DMS153 (cell line): ENCODE measurements at places on chromosomes 2 and 18.

GRCh38 chr2:39188960-39189494 lies 54.7 kb downstream of the CDKL4 start:
- no peak for DNase-seq

GRCh38 chr2:190344276-190344827 lies 963 bp downstream of the INPP1 start:
- peak; percentile 10 for DNase-seq

GRCh38 chr2:48927355-48927754 lies 171.8 kb upstream of the LHCGR start:
- DNase-seq, result no peak

- no peak for DNase-seq
These were observed 5.1 kb downstream of the SPTBN1 start for GRCh38 chr2:54461261-54461660.

- DNase-seq, result no peak
These were observed 191.7 kb downstream of the CAMKMT start for GRCh38 chr2:44553456-44553855.

- no peak for DNase-seq
These were observed 3.7 kb downstream of the RNF138 start for GRCh38 chr18:32095192-32095899.

- no peak for DNase-seq
These were observed 504.2 kb downstream of the TDRD15 start for GRCh38 chr2:21627938-21628337.

- DNase-seq, result no peak
These were observed 394.1 kb downstream of the TRIB2 start for GRCh38 chr2:13110825-13111224.

GRCh38 chr2:112483042-112483473 lies 1.1 kb downstream of the TTL start:
- peak; percentile 14 for DNase-seq

DNA sequence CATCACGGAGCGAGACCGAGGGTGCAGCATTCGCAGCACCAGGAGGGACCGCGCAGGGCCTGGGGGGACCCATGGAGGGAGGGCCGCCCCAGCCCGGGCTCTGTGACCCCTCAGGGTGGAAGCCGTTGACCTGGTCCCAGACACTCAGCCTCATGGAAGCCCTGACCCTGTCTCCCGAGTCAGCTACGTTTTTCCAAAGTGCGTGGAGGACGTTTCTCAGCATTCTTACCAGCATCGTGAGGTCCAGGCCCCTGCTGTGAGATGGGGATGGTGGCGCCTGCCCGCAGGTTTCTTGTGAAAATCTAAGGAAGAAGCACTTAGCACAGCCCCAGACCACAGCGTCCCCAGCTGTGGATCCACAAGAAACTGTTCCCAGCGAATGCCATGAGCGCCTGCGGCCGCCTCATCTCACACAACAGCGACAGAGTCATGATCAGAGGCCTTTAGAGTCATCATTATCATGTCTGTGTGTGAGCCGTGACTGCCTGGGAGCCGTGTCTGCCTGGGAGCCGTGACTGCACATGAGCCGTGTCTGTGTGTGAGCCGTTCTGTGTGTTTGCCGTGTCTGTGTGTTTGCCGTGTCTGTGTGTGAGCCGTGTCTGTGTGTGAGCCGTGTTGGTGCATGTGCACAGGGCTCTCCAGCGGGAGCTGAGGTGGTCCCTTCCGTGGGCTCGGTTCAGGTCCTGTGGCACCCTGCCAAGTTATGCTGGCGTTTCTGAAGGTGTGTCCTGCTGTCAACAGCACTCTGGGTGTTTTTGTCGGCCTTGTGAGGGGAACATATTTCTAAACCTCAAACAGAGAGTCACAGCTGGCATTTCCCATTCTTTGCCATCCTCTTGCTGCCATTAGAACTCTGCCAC lies 49.2 kb upstream of the KCNG2 start:
- DNase-seq, result no peak

DNA sequence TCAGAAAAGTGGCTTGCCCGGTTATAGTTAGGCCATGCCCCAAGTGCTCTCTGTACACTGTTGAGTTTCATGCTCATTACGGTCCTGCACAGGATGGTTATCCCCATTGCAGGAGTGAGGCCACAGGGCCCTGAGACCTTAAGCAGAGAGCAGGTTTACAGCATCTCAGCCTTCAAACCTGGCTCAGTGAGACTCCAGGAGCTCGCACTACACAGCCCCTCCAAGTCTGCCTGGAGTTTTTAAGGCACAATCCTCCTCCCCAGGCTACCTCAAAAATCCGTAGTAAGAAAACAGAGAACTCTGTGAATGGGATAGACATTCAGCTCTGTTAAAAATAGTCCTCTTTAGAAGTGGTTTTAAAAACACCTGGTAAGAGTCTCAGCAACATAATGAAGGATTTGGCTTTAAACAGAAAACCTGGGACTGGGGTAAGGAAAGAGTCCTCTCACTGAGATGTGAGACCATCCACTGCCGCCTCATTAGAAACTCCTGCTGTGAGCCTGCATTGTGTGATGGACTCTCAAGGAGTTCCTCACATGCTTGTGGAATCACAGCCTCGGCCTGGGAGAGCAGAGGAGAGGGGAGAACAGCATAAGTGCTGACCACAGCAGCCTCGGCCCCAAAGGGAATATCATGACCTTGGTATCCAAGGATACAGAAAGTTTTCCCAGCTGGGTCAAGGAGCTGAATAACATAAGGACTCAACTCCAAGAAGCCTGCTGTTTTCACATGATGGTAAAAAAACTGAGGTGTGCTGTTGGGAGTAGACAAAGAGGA lies 214.8 kb downstream of the ATAD2B start:
- no peak for DNase-seq

DNA sequence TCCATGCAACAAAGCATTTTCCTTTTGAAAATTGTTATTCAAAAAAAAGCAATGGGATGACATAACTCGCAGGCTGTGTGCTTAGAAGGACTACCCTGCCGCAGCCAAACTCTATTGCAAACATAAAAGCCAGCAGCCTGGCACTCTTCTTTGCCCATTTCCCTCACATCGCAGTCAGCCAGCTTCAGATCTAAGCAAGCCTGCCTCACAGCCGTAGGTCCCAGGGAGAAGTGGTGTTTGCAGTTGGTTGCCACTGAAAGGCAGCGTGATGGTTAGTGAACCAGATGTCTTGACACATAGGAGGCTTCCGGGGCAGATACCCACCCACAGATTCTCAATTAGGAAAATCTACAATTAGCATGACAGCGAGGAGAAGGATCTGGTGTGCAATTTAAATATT lies 655.2 kb downstream of the RNF144A start:
- DNase-seq, result peak; percentile 52

DNA sequence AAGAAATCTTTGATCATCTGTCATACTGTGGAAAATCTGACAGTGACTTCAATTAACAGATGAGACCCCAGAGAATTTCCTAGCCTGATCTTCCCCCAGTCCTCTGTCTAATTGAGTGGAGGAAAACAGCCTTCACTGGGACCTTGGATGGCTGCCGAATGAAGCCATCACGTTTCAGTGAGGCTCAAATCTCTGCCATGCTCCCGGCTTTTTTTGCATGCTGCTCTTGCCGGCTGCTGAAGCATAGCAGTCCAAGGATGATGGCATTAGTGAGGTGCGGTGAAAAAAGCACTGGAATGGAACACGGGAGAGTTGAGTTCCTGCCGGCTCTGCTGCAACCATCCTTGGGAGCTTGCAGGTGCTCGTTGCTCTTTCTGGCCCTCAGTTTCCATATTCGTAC lies 430.5 kb downstream of the SLC4A3 start:
- no peak for DNase-seq

DNA sequence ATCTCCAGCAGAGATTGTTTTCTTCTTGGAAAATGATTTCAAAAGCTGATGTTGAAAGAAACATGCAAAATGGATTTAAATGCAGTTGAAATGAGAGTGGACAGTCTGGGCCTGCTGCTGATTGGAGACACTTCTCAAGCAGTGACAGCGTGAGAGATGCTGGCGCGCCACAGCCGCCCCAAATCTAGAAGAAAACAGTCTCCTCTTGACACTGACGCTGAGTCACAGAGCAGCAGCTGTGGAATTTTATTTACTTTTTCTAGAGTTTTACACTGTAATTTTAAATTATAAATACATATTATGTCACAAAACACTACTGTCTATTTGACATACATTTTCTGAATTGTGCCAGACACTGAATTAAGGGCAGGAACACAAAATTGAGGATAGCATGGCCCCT lies 121.8 kb upstream of the TMEM200C start:
- DNase-seq, result no peak

DNA sequence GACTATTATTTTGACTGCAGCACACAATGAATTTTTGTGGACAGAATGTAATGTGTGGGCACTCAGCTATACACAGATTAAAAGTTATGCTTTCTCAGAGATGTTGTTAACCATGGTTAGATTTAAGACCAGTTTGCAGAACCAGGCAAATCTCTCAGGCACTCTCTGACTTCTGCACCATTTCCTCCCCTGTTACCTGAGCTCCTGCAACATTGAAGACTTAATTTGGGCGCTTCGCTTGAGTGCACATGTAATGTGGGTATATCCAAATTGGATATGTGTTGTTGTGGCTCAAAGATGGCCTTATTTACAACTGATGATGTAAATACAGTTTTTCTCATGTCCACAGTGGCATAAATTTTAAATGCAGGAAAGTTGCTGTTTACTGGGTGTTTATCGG lies 469.4 kb downstream of the PTPRM start:
- DNase-seq, result no peak

DNA sequence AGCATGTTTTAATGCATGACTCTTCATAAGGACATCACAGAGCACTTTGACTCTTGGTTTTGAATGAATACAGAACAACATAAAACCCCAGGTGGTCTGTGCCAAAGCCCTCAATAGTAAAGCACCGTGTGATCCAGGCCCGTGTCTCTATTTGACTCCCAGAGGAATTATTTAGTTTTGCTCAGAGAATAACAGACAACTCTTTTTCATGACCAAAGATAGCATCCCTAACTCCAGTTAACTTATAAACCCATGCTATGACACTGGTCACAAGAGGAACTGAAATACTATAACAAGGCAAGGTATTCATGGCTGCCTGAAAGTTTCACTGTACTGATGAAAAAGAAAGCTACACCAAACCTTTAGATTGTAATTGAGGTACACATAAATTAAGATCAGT lies 128.4 kb downstream of the IKZF2 start:
- DNase-seq, result no peak

DNA sequence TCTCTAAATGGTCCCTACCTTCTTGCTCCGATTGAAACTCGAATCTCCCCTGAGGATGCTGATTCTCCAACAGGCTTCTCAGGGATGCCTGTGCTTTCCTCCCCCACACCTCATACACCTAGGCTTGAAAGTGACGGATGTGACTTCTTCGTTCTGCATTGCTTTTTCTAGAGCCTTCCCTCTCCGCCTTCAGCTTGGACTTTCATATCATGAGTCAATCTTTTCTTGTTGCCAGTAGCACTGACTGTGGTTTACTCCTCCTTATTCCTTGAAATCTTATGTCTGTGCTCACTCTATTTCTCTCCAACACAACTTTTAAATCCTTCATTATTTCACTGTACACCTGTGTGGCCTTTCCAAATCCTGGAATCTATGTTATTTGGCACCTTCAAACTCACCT lies 451.4 kb downstream of the TMX3 start:
- no peak for DNase-seq

GRCh38 chr2:8251291-8251690 lies 430.6 kb upstream of the ID2 start:
- DNase-seq, result no peak

GRCh38 chr18:2846636-2847316 lies at the start of gene EMILIN2:
TSS of gene EMILIN2 (plus strand) at chr18:2847006. CDS start at chr18:2847189, 183 bp downstream.
- no peak for DNase-seq

- DNase-seq, result no peak
These were observed 31.0 kb downstream of the RBM43 start for GRCh38 chr2:151230627-151231140.

- no peak for DNase-seq
These were observed at the start of gene CDH19 for GRCh38 chr18:66603941-66604627. TSS of gene CDH19 (minus strand) at chr18:66604090. CDS start at chr18:66572204, 31,886 bp downstream.

DNA sequence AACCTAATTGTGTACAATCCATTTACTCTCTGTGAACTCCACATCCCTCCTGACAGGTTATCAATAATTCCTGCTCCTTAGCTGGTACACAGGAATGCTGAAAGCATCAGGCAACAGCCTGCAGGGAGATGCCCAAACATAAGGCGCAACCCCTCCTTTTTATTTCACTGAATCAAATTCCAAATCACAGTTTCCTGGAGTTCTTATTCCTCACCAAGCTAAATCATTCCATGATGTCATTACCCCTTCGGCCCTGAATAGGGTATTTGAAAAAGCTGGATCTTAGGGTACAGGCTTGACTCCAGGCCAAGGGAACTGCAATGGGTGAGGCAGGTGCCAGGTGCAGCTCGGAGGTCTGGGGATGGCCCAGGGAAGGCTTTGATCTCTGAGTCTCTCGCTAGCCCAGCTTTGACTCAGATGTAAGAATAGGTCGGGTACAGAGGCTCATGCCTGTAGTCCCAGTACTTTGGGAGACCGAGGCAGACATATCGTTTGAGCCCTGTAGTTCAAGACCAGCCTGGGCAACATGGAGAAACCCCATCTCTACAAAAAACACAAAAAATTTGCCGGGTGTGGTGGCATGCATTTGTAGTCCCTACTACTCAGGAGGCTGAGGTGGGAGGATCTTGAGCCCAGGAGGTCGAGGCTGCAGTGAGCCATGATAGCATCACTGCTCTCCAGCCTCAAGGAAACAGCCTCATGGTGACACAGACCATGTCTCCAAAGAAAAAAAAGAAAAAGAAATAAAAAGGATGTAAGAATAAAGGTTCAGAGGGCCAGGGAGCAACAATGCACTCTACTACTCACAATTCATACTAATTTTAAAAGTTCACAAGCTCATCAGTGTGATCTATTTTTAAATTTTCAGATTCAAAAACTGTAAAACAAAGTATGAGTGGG lies 6.8 kb downstream of the FHL2 start:
- DNase-seq, result no peak

DNA sequence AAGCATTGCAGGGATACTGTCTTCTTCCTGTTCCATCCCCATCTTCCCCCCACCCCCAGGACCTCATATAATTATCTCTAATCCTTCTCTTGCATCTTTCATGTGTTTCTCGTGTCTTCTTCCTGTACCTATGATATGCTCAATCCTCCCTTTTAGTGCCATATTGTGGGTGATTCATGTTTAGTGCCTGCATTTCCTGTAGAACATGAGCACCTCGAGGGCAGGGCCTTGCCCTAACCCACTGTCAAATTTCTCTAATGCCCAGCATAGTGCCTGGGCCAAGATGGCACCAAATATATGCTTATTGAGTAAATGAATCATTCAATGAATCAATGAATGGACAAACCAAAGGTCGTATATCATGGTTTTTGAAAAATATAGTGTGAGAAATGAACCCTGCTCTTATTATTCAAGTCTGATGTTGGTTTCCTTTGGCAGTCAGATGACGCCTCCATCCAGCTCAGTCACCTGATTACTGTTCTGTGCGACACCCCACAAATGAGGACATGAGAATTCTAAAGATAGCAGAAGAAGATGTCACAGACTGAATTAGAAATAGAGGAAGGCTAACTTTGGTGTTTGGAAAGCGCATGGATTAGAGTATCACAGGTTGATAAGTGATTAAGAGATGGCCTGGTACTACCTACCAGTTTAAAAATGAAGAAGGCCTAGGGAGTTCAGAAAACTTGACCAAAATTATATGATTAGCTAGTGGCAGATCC lies 278.4 kb downstream of the PRKCE start:
- DNase-seq, result no peak

GRCh38 chr2:18430996-18431748 lies 129.3 kb downstream of the RDH14 start:
- peak; percentile 42 for DNase-seq

- DNase-seq, result no peak
These were observed 46.4 kb upstream of the MRPL33 start for GRCh38 chr2:27724905-27725701.

- no peak for DNase-seq
These were observed 59.4 kb downstream of the DGKD start for GRCh38 chr2:233413559-233414272.
